ENCODE measurements at places on chromosomes 6 and 20.

GRCh38 chr6:37168811-37169495 is 999 bp upstream of the PIM1 start:
- peak; percentile 3 for ATAC-seq

GRCh38 chr6:18842534-18842933 is 455.4 kb downstream of the RNF144B start:
- ATAC-seq: peak; percentile 64

DNA sequence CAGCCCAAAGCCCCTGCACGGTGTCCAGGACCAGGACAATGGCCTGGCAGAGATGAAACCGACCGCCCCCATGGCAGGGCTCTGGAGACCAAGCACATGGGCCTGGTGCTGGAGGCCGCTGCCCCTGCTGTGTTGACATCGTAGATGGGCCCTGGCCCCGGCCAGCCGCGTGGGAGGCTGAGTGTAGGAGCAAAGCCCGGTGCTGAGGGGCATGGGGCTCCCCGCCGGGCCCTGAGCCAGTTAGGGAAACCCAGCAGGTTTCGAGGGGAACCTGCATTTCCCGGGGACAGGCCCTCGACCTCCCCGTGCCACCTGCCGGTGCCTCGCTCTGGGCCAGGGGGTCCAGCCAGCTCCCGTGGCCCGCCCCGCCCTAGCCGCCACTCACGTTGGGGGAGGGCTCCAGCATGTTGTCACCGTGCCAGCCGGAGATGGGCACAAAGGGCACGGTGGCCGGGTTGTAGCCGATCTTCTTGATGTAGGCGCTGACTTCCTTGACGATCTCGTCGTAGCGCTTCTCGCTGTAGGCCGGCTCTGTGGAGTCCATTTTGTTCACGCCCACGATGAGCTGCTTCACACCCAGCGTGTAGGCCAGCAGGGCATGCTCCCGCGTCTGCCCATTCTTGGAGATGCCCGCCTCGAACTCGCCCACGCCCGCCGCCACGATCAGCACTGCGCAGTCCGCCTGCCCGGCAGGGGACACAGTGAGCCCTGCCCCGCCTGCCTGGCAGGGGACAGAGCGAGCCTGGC is 4.3 kb downstream of the EEF1A2 start:
- ATAC-seq: no peak

- no peak for ATAC-seq
Measured at GRCh38 chr20:32391003-32391402, 32.9 kb downstream of the ASXL1 start.

DNA sequence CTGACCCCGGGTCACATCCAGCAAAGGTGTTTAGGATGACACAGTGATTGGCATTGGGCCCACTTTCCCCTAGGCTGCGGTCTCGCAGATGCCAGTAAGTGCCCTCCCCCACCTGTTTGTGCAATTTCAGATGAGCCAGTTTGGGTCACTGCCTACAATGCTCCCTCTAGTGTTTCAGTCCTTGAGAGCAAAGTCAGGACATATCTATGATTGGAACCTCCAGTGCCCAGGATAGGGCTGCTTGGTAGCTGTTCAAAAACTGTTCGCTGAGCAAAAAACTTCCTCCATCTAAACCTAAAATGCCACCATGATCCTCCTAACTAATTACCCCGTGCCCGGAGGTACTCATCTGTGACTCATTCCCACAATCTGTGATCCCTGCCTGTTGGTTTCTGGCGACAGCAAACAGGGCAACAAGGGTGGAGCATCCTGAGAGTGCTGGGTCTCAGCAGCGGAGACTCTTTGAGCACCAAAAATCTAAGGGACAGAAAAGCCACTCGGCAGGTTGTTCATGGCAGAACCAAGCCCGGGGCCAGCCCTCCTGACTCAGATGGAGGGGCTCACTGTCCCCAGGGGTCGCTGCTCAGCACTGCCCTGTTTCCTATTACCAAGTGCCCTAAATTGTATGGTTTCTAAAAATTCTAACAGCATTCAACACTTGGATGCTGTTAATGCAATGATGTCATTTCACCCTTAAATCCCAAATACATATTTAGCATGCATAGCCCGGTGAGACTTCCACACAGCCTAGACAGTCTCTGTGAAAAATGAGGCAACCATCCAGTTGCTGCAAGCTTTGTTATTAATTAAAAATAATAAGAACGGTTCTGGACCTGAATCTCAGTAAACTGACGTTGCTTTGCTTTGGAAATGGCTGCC is 5.0 kb downstream of the VSX1 start:
- ATAC-seq: peak; percentile 53

- ATAC-seq: no peak
Measured at GRCh38 chr6:52130440-52130839, 43.0 kb upstream of the PKHD1 start.
